Breast epithelium (tissue), 4 donors: ENCODE measurements at places on chromosomes 7 and 10. TPM values are rescaled to one million over a fixed set of nuclear protein-coding genes. Genes with fewer than 3 reads are reported as not detected.

DNA sequence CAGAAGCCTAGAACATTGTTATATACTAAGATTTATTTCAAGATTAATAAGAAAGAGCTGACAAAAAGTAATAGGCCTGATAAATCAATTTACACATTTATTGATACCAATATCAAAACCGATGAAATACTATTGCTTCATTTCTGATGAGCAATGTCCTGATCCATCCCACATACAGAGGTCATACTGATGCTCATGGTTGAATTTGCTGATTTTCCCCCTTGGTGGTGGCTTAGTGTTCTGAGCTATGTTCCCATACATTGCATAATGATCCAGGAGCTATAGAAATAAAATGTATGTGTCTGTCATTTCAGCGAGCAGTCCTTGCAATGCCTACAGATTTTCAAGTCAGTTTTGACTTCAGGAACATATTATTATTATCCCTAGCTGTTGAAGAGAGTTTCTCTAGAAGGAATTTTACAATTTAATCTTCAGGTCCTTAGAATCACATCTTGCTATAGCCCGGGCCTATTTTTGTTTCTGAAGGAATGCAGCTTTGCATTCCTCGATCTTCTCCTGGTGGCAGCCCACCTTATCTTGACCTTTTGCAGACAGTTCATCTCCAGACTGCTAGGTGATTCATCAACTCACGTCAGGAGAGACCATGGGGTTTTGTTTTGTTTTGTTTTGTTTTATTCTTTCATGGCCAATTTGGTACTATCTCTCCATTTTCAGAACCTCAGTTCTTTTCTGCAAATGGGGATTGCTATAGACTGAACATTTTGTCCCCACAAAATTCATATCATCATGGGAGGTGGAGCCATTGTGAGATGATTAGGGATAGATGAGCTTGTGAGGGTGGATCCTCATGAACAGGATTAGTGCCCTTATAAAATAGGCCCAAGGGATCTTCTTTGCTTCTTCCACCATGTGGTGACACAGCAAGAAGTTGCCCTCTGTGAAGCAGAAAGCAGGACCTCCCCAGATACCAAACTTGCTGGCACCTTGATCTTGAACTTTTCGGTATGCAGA, 465.6 kb upstream of the IGFBP3 start:
- no peaks in the 10 kb centered on the region for H3K27me3 ChIP-seq
- H3K36me3 ChIP-seq = no peaks in the 10 kb centered on the region
- H3K27ac ChIP-seq = no peak overlapping the region
- no peak overlapping the region for H3K4me3 ChIP-seq

DNA sequence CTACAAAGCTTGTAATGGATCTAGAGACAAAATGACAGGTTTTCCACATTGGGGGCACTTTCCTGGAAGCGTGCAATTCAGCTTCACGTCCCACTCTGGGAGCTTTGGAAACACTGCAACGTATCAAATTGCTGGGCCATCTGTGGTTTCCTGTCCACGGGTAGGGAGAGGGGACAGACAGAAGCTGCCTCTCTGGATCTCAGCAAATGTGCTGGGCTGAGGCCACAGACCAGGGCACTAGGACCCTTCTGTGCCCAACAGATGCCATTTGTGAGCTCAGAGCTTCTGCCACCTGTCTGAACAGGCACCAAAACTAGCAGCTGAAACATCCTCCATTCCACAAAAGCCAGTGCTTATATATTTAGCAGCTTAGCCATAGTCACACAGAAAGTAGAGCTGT, 40.9 kb upstream of the FRMD4A start:
- no peak for DNase-seq
- no peaks in the 10 kb centered on the region for H3K27me3 ChIP-seq
- H3K4me3 ChIP-seq = no peak overlapping the region

Gene PLEKHA1
- total RNA-seq = 38.9 TPM

Gene LRRD1
- total RNA-seq = not detected

GRCh38 chr7:142150869-142151268, 39.4 kb downstream of the MGAM2 start:
- H3K4me1 ChIP-seq = no peaks in the 10 kb centered on the region
- no peak overlapping the region for H3K27ac ChIP-seq
- H3K27me3 ChIP-seq = no peaks in the 10 kb centered on the region
- no peak for DNase-seq
- no peak overlapping the region for H3K4me3 ChIP-seq

GRCh38 chr7:47953822-47954221, 5.6 kb upstream of the PKD1L1 start:
- H3K4me3 ChIP-seq = no peak overlapping the region
- no peak overlapping the region for H3K27ac ChIP-seq
- H3K4me1 ChIP-seq = no peaks in the 10 kb centered on the region
- H3K36me3 ChIP-seq = no peaks in the 10 kb centered on the region
- DNase-seq = no peak

DNA sequence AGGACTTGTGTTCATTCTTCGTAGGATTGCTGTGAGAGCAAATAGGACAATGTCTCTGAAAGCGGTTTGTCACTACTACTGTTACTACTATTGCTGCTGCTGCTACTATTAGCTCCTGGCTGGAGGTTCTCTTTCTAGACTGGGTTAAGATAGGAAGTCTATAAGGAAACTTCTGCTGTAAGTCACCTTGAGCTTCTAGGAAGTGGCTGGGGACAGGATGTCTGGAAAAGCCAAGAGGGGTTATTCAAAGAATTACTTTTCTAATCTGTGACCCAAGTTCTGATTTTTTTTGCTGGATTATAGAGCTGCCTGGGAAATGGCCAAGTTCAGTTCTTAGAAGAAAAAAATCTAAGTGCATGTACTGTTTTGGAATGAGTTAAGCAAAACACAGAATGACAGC, 62.2 kb downstream of the NAMPT start:
- H3K27me3 ChIP-seq = no peaks in the 10 kb centered on the region
- DNase-seq = no peak
- no peaks in the 10 kb centered on the region for H3K4me1 ChIP-seq
- no peak overlapping the region for H3K27ac ChIP-seq
- H3K36me3 ChIP-seq = no peaks in the 10 kb centered on the region
- no peak overlapping the region for H3K4me3 ChIP-seq

GRCh38 chr10:33036670-33037069, 78.6 kb upstream of the ITGB1 start:
- DNase-seq = no peak
- no peak overlapping the region for H3K27ac ChIP-seq
- no peaks in the 10 kb centered on the region for H3K36me3 ChIP-seq
- no peaks in the 10 kb centered on the region for H3K4me1 ChIP-seq
- H3K4me3 ChIP-seq = no peak overlapping the region

GRCh38 chr7:148485618-148486017, 104.9 kb upstream of the C7orf33 start:
- no peak overlapping the region for H3K4me3 ChIP-seq
- H3K27ac ChIP-seq = no peak overlapping the region
- H3K4me1 ChIP-seq = no peaks in the 10 kb centered on the region
- DNase-seq = no peak

DNA sequence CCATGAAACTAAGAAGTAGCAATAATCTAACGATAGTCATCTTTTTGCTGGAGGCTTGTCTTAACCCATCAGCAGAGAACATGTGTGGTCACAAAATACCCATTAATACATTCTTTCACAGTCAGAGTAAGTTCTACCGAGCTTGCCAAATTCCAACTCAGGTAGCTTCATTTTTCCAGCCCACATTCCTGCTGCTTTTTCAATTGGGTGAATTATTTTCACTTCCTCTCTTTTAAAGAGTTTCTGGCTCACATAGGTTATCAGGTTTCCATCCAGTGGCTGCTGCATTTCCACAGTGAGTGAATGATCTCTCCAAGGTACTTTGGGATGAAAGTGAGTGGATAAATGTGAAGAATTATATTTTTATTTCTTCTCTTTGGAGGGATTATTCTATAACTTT, 233.1 kb downstream of the SEMA3E start:
- no peak overlapping the region for H3K4me3 ChIP-seq
- H3K27ac ChIP-seq = no peak overlapping the region
- H3K36me3 ChIP-seq = no peaks in the 10 kb centered on the region
- DNase-seq = no peak
- H3K27me3 ChIP-seq = no peaks in the 10 kb centered on the region

GRCh38 chr10:133026171-133026570, 61.6 kb upstream of the ADGRA1 start:
- H3K27me3 ChIP-seq = no peaks in the 10 kb centered on the region
- H3K36me3 ChIP-seq = no peaks in the 10 kb centered on the region
- H3K27ac ChIP-seq = no peak overlapping the region

DNA sequence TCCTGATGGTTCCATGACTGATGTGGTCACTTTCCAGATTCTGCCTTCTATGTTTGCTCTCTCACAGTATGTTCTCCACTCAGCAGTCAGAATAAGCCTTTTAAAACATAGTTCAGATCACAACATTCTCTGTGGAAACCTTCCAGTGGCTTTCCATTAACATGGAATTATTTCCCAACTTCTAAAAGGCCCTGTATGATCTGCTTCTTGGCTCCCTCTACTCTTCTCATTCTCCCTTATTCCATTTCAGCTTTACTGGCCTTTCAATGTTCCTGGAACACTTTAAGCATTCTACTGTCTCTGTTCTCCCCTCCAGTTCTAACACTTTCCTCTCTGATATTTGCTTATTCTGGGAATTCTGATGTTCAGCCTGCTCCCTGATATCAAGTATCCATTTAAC, 325.6 kb downstream of the THSD7A start:
- no peak overlapping the region for H3K27ac ChIP-seq
- H3K4me1 ChIP-seq = no peaks in the 10 kb centered on the region
- H3K27me3 ChIP-seq = no peaks in the 10 kb centered on the region
- no peak overlapping the region for H3K4me3 ChIP-seq
- no peaks in the 10 kb centered on the region for H3K36me3 ChIP-seq
- no peak for DNase-seq

GRCh38 chr7:46814516-46815250, 767.2 kb downstream of the TNS3 start:
- H3K4me1 ChIP-seq = no peaks in the 10 kb centered on the region
- no peak for DNase-seq
- H3K27me3 ChIP-seq = no peaks in the 10 kb centered on the region

- H3K27me3 ChIP-seq = no peaks in the 10 kb centered on the region
- no peak overlapping the region for H3K4me3 ChIP-seq
- no peaks in the 10 kb centered on the region for H3K36me3 ChIP-seq
Measured at GRCh38 chr10:111246136-111246535, 169.3 kb downstream of the ADRA2A start.

DNA sequence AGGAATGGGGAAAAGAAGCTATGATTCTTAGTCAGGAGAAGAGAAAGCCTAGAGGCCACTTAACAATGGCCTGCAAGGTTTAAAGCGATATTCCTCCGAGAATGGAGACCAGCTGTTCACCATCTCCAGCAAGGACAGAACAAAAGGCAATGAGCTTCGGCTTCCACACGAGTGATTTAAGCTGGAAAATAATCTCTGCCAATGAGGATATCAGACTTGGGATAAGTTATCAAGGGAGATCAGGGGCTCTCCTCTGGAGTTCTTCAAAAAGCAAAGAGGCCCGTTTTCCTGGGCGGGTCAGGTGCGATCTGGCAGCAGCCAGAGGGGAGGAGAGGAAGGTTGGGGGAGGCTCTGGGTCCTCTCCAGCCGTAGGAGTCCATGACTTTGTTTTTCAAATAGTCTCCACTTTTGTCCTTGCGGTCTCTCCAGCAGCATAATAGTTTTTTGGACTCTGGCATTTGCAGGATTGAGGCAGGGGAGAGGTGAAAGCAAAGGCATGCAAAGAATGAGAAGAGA, 211.3 kb downstream of the SKIDA1 start:
- no peaks in the 10 kb centered on the region for H3K36me3 ChIP-seq
- DNase-seq = no peak
- H3K4me1 ChIP-seq = peaks cover 2% of the 10 kb centered on the region
- no peaks in the 10 kb centered on the region for H3K27me3 ChIP-seq
- peak overlapping the region; percentile 50 for H3K27ac ChIP-seq

DNA sequence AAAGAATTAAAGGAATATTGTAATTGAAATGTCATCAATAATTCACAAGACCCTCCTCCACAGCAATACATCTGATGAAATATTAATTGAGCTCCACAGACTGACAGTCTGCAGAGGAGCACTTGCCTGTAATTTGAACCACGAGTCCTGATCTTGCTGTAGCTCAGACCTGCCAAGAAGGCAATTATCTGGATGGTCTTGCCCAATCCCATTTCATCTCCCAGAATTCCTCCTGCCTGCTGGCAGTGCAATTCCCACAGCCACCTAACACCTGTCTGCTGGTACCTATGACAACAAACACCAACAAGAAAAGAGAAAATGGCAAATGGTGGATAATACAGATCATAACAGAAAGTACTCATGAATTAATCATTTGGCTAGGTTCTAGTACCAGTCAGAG, 38.5 kb downstream of the ERCC6 start:
- no peaks in the 10 kb centered on the region for H3K36me3 ChIP-seq
- H3K4me1 ChIP-seq = no peaks in the 10 kb centered on the region
- DNase-seq = no peak
- H3K27me3 ChIP-seq = no peaks in the 10 kb centered on the region

Gene CYP26C1
- not detected for total RNA-seq

GRCh38 chr7:12217311-12217710, 6.2 kb downstream of the TMEM106B start:
- no peaks in the 10 kb centered on the region for H3K36me3 ChIP-seq
- no peak overlapping the region for H3K27ac ChIP-seq
- H3K27me3 ChIP-seq = no peaks in the 10 kb centered on the region
